ENCODE measurements at places on chromosomes 16 and 17.

DNA sequence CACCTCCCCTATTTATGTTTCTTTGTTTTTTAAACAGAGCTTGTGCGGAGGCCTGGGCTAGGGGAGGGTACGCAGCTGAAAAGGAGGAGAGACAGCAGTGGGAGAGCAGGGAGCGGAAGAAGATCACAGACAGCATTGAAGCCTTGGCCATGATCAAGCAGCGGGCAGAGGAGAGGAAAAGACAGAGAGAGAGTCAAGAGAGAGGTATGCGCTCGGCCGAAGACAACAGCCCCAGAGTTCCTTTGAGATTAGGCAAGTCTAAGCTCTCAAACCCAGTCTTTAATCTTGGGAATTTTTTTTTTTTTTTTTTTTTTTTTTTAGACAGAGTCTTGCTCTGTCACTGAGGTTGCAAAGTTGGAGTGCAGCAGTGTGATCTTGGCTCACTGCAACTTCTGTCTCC lies 20.6 kb downstream of the DNAAF1 start:
- no peak for DNase-seq

- DNase-seq = no peak
Measured at GRCh38 chr16:57470711-57471110, 8.2 kb downstream of the POLR2C start.

- peak; percentile 46 for DNase-seq
Measured at GRCh38 chr17:8225813-8226535, 15.6 kb upstream of the AURKB start.

DNA sequence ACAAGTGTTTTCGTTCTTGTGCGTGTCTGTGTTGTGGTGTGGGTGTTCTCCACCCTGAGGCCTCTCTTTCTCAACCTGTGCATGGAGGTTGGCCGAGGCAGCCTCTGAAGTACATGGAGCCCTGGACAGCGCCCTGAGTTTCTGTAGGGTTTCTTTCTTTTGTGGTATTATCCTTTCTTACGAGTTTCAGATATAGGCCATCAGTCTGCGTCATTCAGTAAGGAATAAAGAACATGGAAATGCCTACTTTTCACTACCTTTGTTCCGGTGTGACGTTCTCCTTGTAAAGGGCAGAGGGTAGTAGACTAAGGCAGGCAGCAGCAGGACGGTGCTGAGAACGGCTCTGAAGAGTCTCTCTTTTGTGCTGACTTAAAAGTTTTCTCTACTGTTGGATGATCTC lies 18.6 kb downstream of the RAB11FIP3 start:
- DNase-seq = no peak

DNA sequence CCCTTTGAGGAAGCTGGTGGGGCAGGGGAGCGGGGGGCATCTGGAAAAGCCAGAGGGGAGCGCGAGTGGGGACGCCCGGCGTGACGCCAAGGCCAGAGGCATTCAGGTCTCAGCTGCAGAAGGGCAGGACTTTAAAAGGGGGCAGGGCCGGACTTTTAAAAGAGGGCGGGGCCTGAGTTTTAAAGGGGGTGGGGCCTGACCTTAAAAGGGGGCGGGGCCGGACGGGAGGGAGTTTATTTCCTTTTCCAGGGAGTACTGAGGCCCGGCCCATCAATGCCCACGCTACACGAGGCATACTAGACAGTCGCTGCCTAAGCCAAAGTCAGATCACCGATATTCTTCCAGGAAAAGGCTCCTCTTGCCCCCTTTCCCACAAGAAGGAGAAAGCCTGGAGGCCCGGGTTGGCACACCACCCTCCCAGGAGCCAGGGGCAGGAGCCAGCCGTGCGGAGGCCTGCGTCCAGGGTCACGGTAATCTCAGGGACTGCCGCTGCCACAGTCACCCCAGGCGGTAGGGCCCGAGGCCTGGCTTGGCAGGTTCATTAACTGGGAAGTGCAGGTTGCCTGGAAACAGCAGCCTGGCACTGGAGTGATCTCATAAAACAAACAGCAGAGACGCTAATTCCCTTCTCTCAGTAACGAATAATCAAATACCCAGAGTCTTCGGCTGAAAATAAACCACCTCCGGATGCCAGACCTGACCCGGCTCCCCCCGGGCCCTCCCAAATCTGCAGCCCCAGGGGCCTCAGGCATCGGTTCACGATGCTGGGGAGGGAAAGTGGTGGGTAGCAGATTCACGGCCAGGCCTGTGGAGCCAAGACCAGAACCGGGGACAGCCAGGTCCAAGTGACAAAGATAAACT lies 90.7 kb downstream of the TIMM22 start:
- peak; percentile 60 for DNase-seq

GRCh38 chr17:6994118-6994598 lies 1.7 kb upstream of the ALOX12 start:
- no peak for DNase-seq

DNA sequence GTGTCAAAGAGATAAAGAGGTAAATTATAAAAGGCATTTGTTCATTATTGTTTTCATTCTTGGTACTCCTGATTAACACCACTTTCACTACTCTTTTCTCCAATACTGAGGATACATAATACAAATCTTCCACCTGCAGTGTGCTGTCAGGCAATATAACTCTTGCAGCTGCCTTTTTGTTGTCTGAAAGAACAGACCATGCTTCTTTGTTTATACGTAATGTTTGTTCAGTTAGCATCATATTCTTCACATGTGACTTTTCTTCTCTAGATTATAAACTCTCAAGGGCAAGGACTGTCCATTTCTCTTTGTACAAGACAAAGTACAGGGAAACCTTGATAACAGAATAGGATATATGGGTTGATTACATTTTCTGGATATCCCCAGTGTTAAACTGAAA lies 14.2 kb upstream of the ABCC11 start:
- no peak for DNase-seq

DNA sequence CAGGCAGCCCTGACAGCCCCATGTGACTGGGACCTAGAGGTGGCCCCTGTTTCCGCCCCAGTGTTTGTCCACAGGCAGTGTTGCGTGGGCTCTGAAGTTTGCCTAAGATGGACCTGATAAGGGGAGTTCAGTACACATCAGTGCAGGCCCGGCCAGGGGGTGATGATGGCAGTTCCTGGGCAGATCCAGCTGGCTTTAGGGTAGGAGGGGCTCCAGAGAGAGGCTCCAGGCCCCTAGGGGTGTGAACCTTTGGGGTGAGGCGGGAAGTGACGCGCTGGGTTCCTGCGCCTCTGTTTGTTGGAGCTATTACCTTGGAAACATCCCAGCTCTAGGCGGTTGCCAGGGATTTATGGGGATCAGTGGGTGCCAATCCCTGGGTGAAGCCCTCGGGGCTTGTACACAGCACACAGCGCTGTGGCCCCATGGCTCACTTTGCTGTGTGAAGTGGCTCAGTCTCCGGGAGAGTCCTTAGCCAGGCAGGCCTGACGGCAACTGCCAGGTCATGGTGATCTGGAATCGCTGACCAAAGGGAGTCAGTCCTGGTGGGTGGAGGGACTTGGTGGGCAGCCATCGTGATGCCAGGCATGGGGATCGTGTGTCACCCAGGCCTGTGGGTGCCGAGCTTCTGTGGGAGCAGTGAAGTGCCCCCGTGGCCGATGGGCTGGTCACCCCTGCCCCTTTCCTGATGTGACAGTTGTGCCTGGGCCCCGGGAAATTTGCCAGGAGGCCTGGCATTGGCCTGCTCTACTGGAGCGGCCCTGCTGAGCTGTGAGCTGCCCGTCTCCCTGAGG lies 146.1 kb downstream of the SEC14L1 start:
- DNase-seq = no peak

DNA sequence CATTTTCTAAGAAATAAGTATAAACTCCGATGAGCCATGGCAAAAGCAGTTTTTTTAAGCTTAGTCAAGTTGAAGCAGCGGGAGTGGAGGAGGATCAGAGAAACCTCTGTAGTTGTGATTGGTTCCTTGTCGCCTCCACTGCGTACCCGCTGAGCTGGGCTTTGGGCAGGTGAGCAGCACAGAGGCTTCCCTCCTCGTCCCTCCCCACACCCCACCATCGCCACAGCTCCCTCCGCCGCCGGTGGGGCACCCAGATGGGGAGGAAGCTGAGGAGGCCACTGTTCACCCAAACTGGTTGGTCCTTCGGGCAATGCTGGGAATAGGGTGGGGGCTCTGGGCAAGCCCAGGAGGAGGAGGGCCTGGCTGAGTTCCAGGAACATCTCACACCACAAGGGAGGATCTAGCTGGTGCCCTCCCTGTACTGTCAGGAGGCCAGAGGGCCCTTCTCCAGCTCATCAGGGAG lies 5.2 kb upstream of the MRPL38 start:
- DNase-seq = peak; percentile 76

- no peak for DNase-seq
Measured at GRCh38 chr16:23857256-23857880, 21.6 kb downstream of the PRKCB start.

GRCh38 chr16:19400711-19401110 lies 17.0 kb upstream of the TMC5 start:
- DNase-seq = no peak

DNA sequence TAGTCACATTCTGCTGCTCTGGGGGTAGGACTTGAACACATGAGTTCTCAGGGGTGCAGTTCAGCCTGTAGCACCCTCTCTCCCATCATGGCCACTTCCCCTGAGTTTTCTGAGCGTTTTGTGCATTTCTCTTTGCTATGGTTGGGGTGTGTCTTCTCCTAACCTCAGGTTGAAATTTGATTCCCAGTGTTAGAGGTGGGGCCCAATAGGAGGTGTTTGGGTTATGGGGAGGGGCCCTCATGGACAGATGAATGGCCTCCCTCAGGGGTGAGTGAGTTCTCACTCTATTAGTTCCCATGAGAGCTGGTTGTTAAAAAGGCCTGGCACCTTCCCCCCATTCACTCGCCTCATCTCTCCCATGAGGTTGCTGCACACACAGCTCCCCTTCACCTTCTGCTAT lies 101.1 kb downstream of the FOXL1 start:
- DNase-seq = no peak

DNA sequence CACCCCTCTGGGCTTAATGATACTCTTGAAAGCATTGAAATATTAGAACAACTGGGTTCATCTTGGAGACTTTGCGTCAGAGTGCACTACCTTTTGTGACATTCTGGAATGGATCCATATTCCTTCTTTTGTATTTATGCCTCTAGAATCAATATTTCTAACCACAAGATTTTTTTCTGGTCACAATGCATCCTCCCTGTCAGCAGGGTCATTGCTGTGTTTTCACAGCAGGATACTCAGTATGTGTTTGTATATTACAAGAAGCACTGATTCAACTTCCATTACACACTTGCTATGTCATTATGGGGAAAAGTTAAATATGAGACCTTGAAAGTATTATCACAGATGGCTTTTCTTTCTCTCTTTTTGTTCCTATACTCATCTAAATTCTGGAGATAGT lies 370.0 kb downstream of the HS3ST3B1 start:
- no peak for DNase-seq

DNA sequence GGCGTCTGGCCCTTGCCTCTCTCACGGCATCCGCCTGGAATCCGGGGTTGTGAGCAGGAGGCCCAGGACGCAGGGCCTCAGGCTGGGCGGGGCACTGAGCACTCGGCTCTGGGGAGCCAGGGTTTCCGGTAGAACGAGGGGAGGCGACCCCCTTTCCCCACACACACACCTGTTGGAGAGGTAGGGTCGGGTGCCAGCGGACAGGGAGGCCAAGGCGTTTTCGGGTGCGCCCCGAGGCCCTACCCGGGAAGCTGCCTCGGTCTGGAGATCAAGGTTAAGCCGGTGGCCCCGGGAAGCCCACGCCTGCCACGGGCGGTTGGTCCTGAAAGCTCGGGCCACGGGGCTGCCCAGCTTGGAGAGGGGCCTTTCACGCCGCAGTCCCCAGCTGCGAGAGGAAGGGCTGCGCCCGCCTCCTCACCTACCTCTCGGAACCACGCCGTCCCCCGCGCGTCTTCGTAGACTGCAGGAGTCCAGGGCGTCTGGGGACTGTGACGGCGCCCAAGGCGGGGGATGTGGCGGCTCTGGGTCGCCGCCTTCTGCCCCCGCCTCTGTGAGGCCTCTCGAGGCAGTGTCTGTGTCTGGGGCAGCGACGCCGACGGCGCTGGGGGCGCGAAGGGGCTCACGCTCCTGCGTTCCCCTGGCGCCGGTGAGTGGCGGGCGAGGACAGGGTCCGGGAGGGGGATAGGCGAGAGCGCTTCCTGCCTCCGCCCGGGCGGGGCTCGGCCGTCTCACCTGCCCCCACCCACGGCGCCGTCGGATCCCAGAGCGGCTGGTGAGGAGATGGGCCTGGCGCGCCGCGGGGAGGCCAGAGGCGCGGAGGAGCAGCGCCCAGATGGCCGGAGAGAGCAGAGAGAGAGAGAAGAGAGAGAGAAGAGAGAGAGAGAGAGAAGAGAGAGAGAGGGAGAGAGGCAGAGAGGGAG lies 20.3 kb upstream of the HOXB9 start:
- DNase-seq = peak; percentile 72

- no peak for DNase-seq
Measured at GRCh38 chr17:58330997-58331814, 2.6 kb upstream of the TSPOAP1 start.

- DNase-seq = no peak
Measured at GRCh38 chr16:24036614-24037013, 200.8 kb downstream of the PRKCB start.

- no peak for DNase-seq
Measured at GRCh38 chr16:58105631-58106030, 23.6 kb downstream of the CFAP20 start.

- DNase-seq = no peak
Measured at GRCh38 chr17:53321651-53322050, 501.1 kb upstream of the KIF2B start.

GRCh38 chr16:85479972-85480726 lies 133.0 kb upstream of the GSE1 start:
- DNase-seq = peak; percentile 64

DNA sequence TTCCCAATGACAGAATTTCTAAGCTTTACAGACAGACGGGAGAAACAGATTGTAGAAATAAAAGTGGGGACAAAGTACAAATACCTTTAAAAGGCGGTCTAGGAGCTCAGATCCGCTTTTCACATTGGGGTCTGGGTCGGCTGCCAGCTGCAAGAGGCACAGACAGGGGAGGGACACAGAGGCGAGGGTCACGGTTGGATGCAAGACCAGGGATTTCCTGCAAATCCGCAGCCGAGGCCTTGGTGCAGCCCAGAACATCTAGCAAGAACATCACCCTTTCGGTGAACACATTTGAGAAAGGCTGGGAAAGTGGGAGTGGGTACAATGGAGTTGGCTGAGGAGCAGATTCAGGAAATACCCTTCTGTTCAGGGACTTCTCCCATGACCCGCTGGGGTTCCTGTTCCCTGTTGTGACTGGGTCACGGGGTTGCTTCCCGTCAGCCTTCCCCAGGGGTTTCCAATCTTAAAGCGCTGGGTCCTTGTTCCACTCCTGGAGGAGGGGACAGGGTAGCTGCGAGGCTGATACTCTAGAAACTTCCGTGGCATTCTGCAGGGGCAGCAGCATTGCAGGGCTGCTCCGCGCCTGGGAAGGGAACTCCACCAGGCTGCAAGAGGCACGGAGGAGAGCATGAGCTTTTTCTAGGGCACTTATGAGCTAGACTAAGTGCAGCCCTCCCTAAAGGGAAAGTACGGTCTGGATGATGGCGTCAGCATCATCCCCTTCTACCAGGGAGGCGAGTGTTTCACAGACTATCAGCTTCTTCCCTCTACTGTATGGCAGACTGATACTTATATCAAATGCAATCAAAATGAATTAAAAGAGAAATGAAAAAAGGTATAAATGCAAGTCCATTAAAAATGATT lies 16.0 kb downstream of the VAC14 start:
- no peak for DNase-seq
